ENCODE measurements at places on chromosomes 7 and 10. TPM values are rescaled to one million over a fixed set of nuclear protein-coding genes. Genes with fewer than 3 reads are reported as not detected.

DNA sequence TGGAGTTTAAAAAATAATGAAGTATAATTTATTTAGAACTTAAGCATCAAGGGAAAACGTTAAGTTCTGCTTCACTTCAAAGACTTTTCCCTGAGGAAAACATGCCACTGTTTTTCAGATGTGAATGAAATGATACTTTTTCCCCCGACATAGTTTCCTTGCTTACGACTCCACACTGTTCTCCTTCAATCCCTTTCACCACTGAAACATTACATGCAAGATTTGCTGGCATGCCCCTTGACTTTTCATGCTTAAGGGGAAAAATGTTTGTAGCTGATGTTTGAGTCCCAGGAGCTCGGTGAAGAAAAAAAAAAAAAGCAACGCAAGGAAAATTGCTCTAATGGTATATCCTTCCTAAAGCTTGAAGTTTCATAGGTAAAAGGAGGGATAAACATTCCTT is 10.0 kb downstream of the GLI3 start:
- no peaks in the 10 kb centered on the region for H3K27me3 ChIP-seq
- peak overlapping the region; percentile 73 for H3K4me3 ChIP-seq
- DNase-seq, result no peak
- peak overlapping the region; percentile 100 for H3K27ac ChIP-seq

The RRP12 gene
- 56.6 TPM for total RNA-seq

DNA sequence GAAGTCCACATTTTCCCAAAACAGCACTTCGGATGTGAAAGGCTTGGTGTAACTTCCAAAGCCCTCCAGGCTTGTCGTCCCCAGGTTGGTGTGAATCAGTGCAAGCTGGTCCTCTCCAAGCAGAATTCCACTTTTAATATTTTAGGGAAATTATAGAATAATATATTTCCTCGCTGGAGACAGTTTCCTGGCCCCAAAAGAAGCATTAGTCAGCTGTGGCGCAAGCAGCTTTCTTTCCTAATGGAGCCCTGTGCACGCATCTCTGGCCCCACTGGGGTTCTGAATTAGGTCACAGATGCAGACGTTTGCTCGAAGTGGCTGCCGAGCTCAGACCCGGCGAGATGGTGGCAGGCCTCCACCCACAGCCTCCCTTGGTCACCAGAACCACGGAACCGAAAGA is 33.3 kb upstream of the MNX1 start:
- DNase-seq, result no peak
- H3K27me3 ChIP-seq, result no peaks in the 10 kb centered on the region
- H3K4me3 ChIP-seq, result no peak overlapping the region

The HOXA11 gene
- not detected for total RNA-seq

- no peak overlapping the region for H3K27ac ChIP-seq
- peaks cover 4% of the 10 kb centered on the region for H3K4me1 ChIP-seq
- DNase-seq, result no peak
- no peaks in the 10 kb centered on the region for H3K36me3 ChIP-seq
- no peaks in the 10 kb centered on the region for H3K27me3 ChIP-seq
Observed at GRCh38 chr10:95573964-95574604, 12.9 kb upstream of the SORBS1 start.

The LRRN3 gene
- total RNA-seq, result 0.34 TPM

The ENTPD1 gene
- 2.3 TPM for total RNA-seq

DNA sequence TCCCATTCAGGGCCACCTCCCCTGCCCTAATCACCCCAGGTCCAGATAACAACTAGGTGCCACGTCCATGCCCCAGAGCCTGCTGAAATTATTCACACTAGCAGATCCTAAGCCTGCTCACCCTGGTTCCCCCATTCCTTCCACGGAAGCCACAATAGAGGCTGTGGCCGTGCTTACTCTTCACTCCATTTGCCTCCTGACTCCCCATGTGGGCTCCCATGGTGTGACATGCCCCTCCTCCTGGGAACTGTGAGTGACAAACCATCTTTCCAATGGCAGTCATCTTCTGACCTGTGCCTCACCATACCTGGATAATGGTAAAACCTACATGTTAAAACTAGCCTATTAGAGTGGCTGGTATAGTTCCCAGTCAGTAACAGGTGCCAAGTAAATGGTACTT is 216.2 kb upstream of the PRKCQ start:
- peaks cover 79% of the 10 kb centered on the region for H3K36me3 ChIP-seq
- H3K4me3 ChIP-seq, result peak overlapping the region; percentile 65
- no peaks in the 10 kb centered on the region for H3K27me3 ChIP-seq
- peak; percentile 63 for DNase-seq
- peaks cover 66% of the 10 kb centered on the region for H3K4me1 ChIP-seq

GRCh38 chr10:83274088-83274487 is 865.2 kb upstream of the GHITM start:
- no peak for DNase-seq
- peaks cover 6% of the 10 kb centered on the region for H3K4me1 ChIP-seq
- no peaks in the 10 kb centered on the region for H3K36me3 ChIP-seq
- H3K27me3 ChIP-seq, result no peaks in the 10 kb centered on the region
- no peak overlapping the region for H3K27ac ChIP-seq

The PRKAR2B gene
- total RNA-seq, result 29.6 TPM

DNA sequence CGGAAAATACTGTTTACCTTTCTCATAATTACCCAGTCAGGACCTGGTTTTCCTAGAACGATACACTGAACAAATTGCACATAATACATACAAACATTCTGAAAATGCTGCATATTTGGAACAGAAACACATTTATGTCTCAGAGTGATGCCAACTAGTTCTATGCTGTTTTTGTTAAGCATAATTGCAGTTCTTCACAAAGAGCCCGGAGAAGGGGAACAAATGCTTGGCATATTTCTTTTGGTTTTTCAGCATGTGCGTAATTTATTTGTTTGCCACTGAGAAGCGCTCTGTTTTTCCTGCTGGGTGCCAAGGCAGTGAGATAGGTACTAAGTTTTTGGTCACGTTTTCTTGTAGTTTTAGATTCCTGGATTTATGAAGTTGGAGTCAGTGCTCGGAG is 181.0 kb upstream of the MDFIC start:
- H3K36me3 ChIP-seq, result no peaks in the 10 kb centered on the region
- no peak overlapping the region for H3K27ac ChIP-seq
- no peaks in the 10 kb centered on the region for H3K4me1 ChIP-seq

- H3K36me3 ChIP-seq, result no peaks in the 10 kb centered on the region
- H3K27ac ChIP-seq, result no peak overlapping the region
- H3K27me3 ChIP-seq, result no peaks in the 10 kb centered on the region
- peaks cover 11% of the 10 kb centered on the region for H3K4me1 ChIP-seq
- DNase-seq, result no peak
- H3K4me3 ChIP-seq, result no peak overlapping the region
Observed at GRCh38 chr7:94332571-94332970, 62.1 kb upstream of the COL1A2 start.

DNA sequence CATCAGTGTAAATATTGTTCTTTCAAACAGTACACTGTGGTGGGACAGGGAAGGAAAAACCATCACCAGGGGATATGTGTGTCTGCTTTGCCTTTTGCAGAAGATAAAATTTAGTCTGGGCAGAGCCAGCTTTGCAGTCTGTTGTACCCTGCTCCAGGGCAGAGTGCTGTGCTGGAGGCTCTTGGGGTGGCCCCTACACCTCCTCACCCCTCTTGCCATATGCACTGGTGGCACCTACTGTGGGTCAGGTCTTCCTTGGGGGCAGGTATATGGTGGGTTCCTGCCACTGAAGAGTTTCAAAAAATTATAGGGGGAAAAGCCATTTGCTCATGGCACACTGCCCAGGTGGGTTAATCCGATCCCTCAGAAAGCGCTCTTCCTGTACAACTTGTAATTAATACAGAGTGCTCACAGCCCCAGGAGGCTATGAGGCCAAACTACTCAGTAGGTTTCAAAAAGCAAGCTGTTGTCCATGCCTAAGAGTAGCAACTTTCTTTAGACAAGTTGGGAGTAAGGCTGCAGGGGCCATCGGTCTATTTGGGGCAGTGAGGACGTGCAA is 112.7 kb upstream of the BMPER start:
- peaks cover 27% of the 10 kb centered on the region for H3K4me1 ChIP-seq
- no peak overlapping the region for H3K27ac ChIP-seq
- H3K27me3 ChIP-seq, result no peaks in the 10 kb centered on the region
- H3K36me3 ChIP-seq, result peaks cover 7% of the 10 kb centered on the region
- DNase-seq, result no peak
- no peak overlapping the region for H3K4me3 ChIP-seq

DNA sequence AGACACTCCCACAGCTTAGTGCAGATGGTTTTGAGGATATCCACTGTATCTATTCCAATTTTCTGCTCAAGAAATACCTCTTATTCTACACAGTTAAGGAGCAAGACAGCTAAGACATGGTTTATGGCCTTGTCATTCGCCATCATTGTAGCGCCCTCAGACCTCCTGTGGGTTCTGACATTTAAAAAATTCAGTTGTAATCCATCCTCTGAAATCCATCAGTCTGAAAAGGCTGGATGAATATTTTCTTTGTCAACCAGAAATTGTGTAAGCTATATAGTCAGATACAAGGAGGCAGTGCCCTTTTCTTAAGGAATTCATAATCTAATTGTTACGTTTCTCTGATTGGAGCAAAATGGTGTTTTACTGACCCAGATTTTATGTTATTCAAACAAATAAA is 353.6 kb downstream of the GALNT17 start:
- H3K27me3 ChIP-seq, result no peaks in the 10 kb centered on the region
- H3K36me3 ChIP-seq, result peaks cover 27% of the 10 kb centered on the region
- peaks cover 31% of the 10 kb centered on the region for H3K4me1 ChIP-seq
- peak overlapping the region; percentile 77 for H3K27ac ChIP-seq
- DNase-seq, result no peak
- H3K4me3 ChIP-seq, result no peak overlapping the region

The TAC1 gene
- 0.42 TPM for total RNA-seq

- no peak overlapping the region for H3K27ac ChIP-seq
- H3K4me1 ChIP-seq, result peaks cover 21% of the 10 kb centered on the region
- no peak for DNase-seq
- H3K36me3 ChIP-seq, result peaks cover 6% of the 10 kb centered on the region
Observed at GRCh38 chr10:124152139-124153022, 59.0 kb upstream of the CHST15 start.

The RAMP3 gene
- 0.85 TPM for total RNA-seq

The ZNF853 gene
- total RNA-seq, result 8.0 TPM

DNA sequence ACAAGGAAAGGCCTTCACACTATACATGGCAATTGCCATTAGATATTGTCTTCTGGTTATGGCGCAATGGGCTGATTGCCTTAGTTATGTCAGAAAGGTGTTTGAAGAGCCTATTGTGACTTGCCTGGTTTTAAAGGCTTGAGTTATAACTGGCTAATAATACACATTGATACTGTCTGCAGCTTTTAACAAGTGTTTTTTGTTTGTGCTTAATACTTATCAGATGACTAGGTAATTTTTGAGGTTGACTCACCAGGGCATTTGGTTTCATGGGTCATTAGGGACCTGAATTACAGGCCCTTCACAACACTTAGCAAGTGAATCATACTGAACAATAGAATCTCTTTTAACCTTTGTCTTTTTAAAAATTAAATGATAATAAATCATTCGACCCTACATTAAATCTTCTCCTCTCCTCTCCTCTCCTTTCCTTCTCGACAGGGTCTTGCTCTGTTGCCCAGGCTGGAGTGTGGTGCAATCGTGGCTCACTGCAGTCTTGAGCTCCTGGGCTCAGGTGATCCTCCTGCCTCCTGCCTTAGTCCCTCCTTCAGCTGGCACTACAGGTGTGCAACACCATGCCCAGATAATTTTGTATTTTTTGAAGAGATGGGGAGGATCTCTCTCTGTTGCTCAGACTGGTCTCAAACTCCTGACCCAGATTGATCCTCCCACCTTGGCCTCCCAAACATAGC is 196.3 kb downstream of the JCAD start:
- no peak for DNase-seq
- no peaks in the 10 kb centered on the region for H3K27me3 ChIP-seq
- no peaks in the 10 kb centered on the region for H3K36me3 ChIP-seq
- no peak overlapping the region for H3K27ac ChIP-seq
- peaks cover 5% of the 10 kb centered on the region for H3K4me1 ChIP-seq

GRCh38 chr10:123967626-123968243 is 76.1 kb upstream of the CPXM2 start:
- no peak overlapping the region for H3K4me3 ChIP-seq
- peak; percentile 91 for DNase-seq
- H3K4me1 ChIP-seq, result peaks cover 28% of the 10 kb centered on the region
- no peak overlapping the region for H3K27ac ChIP-seq
- peaks cover 32% of the 10 kb centered on the region for H3K27me3 ChIP-seq
- H3K36me3 ChIP-seq, result no peaks in the 10 kb centered on the region

DNA sequence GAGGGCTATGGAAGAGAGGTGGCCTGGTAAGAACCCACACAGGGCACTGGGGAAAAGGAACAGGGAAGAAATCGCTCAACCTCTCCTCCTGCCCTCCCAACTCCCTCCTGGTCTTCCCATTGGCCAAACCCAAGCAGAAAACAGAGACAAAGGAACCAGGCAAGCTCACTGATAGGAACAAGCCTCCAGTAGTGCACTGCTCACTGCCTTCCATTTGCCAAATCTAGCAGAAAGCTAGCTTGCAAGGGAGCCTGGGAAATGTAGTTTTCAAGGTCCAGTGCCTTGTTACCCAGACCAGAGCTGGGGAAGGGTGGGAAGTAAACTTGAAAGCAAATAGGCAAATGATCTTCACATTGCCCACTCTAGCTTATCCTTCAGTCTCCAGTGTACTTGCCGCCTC is 556.1 kb upstream of the AUTS2 start:
- H3K4me1 ChIP-seq, result peaks cover 5% of the 10 kb centered on the region
- no peaks in the 10 kb centered on the region for H3K27me3 ChIP-seq
- no peak overlapping the region for H3K27ac ChIP-seq
- H3K36me3 ChIP-seq, result peaks cover 18% of the 10 kb centered on the region
- H3K4me3 ChIP-seq, result no peak overlapping the region

The TMEM229A gene
- 0.27 TPM for total RNA-seq

The NUDT5 gene
- 109 TPM for total RNA-seq

DNA sequence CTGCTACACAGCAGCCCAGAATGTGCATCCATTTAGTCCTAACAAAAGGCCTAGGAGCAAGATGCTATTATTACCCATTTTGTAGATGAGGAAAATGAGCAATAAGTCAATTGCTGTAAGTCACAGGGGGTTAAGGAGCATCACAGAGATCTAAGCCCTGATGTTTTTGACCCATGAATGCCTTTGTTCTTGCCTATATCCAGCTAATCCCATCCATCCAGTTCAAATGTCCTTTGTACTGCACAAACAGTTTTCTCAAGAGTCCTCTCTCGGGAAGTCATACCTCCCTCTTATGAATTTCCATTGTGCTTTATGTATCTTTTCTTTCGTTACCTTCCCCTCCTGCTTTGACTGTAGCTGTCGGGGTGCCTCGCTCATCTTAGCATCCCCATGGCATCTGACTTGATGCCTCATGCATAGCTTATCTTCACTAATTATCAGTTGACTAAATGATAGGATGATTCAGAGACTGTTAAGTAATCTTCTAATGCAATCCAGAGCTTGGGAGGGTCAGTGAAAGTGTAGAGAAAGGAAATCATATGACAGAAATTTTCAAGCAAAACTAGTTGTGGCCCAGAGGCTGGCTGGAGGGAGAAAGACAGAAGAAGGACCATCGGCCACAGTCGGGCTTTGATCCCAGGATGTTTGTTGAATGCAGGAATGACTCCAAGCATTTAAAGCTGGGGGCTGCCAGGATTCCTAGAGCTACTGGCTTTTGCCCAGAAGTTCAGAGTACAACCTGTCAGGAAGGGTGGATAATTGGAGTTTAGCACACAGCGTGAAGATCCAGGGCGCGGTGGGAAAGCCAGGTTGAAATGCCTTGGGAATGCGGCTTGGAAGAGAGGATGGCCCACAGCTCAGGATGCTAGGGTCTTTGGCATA is 23.5 kb downstream of the BLVRA start:
- 0 out of 2 replicates have a peak, but pooled peaks cover 4% of the 10 kb centered on the region for H3K27me3 ChIP-seq
- DNase-seq, result no peak
- peaks cover 5% of the 10 kb centered on the region for H3K4me1 ChIP-seq
- H3K4me3 ChIP-seq, result no peak overlapping the region
- H3K27ac ChIP-seq, result no peak overlapping the region

The SPDYE5 gene
- total RNA-seq, result not detected

- no peak for DNase-seq
- peaks cover 8% of the 10 kb centered on the region for H3K4me1 ChIP-seq
- no peaks in the 10 kb centered on the region for H3K27me3 ChIP-seq
- H3K4me3 ChIP-seq, result no peak overlapping the region
- H3K36me3 ChIP-seq, result no peaks in the 10 kb centered on the region
Observed at GRCh38 chr10:10613656-10614244, 403.9 kb upstream of the CELF2 start.
